ENCODE measurements at places on chromosomes 6 and 20.

- DNase-seq = no peak
These were observed 278.5 kb upstream of the MAN1A1 start for GRCh38 chr6:119627908-119628669.

DNA sequence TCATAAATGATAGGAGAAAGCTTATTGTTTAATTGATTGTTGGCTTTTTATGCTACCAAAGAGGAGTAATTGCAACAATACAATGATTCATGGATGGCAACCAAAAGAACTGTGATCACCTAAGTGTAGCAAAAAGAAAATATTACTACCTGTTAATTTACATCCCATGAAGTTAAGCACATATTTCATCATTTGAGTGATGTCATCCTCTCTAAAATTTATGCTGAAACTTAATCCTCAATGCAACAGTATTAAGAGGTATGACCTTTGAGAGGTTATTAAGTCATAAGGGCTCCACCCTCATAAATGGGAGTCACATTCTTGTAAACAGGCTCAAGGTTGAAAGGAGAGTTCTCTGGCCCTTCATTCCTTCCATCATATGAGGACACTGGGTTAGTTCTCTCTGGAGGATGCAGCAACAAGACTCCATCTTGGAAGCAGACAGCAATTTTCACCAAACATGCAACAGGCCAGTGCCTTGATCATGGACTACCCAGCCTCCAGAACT lies 190.6 kb upstream of the GRIK2 start:
- DNase-seq = no peak

DNA sequence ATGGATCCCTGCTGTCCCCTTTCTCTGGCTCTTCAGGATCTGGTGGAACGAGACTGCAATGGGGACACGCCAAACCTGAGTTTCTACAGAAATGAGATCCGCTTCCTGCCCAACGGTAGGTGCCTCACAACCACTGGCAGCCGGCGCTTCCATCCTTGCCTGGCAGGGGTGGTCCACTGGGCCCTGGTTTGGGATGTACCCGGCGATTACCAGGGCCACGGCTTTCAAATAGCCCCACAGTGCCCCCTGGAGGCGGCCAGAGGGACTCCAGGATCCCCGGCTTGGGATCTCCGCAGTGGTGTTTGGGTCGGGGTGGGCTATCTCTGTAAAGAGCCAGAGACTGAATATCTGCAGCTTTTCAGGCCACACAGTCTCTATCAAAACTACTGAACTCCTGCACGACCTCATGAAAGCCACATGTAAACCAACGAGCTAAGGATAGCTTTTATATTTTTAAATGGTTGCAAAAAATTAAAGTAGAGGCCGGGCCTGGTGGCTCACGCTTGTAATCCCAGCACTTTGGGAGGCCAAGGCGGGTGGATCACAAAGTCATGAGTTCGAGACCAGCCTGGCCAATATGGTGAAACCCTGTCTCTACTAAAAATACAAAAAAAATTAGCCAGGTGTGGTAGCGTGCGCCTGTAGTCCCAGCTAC lies 3.7 kb downstream of the OGFR start:
- DNase-seq = peak; percentile 76

DNA sequence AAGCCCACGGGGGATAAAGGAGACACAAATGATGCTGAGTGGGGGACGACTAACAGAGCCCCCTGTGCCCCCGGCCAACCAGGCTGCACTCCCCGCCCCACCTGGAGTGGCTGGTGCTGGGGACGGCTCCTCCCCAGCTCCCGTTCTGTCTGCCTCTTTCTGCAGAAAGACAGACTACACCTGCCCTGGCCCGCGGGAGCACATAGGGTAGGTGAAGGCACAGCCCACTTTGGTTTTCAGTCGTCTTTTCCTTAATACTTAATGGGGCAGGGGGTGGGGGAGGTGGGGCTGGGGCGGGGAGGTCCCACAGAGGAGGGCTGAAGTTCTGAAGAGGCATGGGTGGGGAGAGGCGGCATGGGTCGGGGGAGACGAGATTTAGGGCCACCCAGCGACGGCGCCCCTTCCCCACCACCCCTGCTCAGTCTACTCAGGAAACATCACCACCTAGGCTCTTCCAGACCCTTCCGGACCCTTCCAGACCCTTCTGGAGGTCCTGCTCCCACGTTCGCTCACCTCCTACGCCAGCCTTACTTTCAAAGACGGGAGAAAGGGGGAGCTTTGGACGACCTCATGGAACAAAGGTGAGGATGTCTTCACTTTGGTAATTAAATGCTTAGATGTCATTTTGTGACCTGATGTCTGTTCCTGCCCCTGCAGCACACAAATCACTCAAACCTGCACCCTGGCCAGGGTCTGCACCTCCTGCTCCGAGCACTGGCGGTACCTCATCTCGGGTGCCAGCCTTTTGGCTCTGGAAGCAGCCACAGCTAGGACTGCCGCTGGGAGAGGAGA lies 21.2 kb upstream of the FRMD1 start:
- DNase-seq = no peak

DNA sequence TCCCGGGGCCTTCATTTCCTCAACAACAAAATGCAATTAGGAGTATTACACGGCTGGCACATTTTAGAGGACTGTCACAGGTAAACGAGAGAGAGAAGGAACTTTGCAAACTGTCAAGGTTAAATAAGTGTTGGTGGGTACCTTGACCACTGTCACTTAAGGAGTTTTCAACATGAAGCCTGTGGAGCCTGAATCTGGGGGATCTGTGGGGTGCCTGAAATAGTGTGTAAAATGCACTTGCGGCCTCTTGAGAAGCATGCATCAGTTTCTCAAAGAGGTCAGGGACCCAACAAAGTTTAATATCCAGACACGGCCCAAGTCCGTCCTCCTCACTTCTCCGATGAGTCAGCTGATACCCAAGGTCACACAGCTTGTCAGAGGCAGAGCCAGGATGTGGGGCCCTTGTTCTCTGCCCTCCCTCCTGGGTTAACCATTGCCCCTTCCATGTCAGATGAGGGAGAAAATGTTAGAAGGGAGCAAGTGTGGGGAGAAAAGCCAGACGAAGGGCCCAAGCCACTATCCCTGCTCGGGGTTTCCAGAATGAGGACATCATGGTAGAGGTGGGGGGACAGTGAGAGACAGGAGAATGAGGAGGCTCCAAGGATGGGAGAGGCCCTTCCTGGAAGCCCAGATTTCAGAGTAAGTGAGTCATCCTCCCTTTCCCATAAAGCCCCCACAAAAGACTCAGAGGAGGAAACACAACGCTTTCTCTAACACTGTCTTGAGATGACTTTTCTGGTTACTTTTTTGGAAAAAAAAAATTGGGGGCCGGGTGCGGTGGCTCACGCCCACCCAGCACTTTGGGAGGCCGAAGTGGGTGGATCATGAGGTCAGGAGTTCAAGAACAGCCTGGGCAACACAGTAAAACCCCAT lies 42.2 kb downstream of the C6orf132 start:
- DNase-seq = no peak

DNA sequence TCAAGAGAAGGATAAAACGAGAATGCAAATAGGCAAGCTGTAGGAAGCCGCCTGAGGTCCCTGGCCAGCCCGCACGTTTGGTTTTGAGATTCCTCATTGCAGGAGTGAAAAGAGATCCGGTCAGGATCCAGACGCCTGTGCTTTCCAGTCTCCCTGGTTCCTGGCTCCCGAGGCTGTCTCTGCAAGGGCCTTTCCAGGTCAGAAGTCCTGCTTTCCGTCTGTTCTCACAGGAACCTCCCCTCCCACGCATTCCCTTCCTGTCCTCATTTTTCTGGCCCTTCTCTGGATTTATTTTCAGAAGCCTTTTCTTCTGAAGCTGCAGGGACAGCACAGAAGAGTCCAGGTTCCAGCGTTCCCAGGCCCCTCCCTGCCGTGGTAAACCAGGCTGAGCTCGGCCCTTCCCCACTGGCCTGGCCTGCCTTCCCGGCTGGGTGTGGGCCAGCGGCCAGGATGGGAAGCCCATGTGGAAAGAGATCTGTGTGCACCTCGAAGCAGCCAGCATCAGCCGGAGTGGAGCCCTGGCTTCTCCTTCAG lies 54.0 kb downstream of the TMEM242 start:
- DNase-seq = no peak
